Esophagus mucosa (tissue), 1 donor: ENCODE measurements at places on chromosomes 12 and 14.

DNA sequence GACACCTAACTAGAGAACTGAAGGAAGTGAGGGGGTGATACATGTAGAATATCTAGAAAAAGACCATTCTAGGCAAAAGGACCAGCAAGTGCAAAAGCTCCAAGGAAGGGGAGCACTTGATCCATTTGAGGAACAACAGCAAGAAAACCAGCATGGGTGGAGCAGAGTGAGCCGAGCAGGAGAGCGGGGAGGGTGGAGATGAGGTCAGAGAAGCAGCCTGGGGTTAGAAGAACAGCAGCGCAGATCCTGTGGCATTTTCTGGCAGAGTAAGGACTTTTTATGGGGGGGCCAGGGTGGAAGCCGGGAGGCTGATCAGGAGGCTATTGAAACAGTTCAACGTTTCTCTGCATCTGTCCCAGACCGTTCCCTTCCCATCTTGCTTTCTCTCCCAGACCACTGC lies 24.5 kb upstream of the TMCC3 start:
- ATAC-seq: no peak

GRCh38 chr12:49328816-49329215 lies 5.8 kb downstream of the TROAP start:
- ATAC-seq: no peak

GRCh38 chr14:73717266-73717665 lies 3.1 kb upstream of the PNMA1 start:
- no peak for ATAC-seq

- no peak for ATAC-seq
Measured at GRCh38 chr12:38328306-38328895, 11.8 kb downstream of the ALG10B start.

DNA sequence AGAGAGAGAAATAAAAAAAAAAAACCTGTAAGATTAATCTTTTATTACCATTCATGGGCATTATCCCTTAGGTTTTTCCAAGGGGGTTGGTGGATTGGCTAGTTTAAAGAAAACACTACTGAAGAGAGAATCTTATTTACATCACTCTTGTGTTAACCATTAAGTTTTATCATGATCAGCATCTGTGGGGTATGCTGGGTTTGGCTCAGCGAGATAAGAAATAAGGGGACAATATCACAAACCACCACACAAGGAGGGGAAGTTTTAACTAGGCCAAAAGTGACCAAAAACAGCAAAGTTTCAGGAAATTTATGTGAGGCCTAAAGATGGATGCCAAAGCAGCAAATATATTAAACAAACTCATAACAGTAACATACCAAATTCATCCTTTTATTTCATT lies 548.6 kb downstream of the SLC16A7 start:
- no peak for ATAC-seq

GRCh38 chr14:74502236-74503019 lies 8.9 kb downstream of the ISCA2 start:
- peak; percentile 43 for ATAC-seq

DNA sequence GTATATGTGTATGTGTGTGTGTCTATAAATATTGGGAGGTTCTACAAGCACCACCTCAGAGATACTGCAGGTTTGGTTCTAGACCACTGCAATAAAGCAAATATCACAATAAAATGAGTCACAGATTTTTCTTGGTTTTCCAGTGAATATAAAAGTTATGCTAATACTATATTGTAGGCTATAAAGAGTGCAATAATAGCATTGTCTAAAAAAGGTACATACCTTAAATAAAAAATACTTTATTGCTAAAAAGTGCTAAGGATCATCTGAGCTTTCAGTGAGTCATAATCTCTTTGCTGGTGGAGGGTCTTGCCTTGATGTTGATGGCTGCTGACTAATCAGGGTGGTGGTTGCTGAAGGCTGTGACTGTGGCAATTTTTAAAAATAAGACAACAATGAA lies 111.1 kb downstream of the VEZT start:
- ATAC-seq: no peak

DNA sequence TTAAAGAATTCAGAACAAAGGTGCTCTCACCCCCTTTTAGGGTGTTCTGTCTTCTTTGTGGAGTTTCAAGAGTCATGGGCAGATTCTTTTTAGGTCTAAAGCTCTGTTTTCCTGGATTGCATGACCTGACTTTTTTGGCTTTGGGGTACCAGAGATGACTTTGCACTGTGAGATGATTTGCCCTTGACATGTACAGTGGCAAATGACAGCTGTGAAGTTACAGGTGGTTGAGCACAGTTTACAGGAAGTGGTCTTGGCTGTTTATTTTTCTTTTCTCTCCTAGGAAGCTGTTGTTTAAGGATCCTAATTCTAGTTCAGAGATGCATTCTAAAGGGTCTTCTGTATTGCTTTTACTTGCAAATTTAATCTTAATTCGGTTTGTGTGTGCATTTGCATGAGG lies 83.8 kb upstream of the METAP2 start:
- no peak for ATAC-seq

DNA sequence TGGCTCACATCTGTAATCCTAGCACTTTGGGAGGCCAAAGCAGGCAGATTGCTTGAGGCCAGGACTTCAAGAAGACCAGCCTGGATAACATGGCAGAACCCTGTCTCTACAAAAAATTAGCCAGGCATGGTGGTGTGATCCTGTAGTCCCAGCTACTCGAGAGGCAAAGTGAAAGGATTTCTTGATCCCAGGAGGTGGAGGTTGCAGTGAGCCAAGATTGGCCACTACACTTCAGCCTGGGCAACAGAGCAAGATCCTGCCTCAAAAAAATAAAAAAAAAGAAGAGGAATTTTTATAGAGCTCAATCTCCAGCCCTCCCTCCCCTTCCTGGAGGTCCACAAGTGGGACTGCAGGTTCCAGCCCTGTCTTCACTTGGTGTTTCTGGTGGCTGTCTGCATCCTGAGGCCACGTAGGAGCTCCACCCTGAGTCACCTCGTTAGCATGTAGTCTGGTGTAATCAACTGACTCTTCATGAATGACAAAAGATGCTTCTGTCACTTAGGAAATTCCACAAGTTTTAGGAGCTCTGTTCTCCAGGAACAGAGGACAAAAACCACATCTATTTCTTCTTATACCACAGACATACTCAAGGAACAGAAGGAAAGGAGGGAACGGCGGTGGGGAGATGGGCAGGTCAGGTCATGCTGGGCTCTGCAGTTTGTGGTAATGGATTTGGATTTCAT lies 16.2 kb downstream of the CCDC62 start:
- peak; percentile 56 for ATAC-seq

DNA sequence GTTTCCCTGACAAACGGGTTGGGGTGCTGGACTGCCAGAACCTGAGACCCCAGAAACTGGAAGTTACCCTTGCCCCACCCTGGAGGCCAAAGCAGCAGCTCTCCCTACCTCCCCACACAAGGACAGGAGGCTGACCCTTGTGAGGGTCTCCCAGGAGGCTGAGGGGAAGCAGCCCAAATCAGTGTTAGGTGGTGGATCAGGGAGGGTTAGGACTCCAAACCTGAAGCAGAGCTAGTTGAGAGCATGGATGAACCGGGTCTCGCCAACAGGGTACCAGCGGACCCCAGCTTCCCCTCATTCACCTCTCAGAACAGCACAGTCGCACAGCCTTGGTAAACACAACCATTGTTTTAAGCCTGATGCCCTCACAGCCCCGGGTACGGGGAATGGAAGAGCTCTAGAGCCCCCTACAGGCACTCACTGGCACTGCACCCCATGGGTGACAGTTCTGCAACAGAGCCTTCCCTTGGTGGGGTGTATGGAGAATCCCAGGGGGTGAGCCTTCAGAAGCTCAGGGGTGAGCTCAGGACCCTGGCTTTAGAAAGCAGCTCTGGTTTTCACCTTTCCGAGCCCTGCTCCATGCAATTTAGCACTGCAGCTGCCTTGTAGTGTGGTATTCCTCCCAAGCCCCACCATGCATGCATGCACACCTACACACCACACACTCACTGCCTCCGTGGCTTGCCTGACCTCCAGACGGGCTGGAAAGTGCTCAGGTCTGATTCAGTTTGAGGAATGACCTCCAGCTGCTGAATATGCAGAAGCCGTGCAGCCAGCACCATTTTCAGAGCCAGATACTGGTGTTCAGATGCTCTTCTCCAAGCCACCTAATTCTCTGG lies 11.2 kb downstream of the ESRRB start:
- peak; percentile 94 for ATAC-seq

- no peak for ATAC-seq
Measured at GRCh38 chr14:54637270-54638134, 70.6 kb downstream of the SAMD4A start.

DNA sequence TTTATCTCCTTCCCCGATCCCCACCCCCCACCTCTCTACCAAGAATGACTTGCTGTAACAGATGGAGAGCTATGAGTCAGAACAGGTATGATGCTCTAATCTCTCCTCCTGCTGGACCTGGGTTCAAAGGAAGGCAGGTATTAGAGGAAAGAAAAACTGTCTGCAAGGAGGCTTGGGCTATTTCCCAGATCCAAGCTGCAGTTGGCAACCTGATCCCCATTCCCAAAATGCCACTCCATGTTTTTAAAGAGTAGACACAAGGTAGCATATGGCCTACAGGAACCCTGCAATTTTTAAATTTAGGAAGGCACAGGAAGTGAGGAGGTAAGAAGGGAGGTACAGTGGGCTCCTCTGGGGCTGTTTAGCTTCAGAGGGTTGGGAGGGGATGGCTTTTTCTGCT lies 33.0 kb downstream of the SRRM4 start:
- no peak for ATAC-seq

DNA sequence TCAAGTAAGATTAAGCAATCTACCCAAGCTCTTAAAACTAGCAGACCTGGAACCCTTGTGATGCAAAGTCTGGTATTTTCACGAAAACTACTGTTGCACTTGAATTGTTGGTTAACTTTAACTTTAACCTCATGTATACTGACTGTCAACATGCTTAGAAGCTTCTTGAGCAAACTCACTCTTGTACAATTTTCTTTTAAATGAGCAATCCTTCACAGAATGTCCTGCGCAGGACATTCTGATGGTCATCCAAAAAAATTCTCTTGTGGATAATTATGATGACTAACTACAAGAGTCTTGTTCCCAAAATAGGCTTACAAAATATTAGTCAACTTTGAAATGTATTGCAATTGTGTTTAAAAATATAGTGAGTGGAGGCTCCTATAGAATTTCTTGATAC lies 54.0 kb upstream of the PDE3A start:
- no peak for ATAC-seq

DNA sequence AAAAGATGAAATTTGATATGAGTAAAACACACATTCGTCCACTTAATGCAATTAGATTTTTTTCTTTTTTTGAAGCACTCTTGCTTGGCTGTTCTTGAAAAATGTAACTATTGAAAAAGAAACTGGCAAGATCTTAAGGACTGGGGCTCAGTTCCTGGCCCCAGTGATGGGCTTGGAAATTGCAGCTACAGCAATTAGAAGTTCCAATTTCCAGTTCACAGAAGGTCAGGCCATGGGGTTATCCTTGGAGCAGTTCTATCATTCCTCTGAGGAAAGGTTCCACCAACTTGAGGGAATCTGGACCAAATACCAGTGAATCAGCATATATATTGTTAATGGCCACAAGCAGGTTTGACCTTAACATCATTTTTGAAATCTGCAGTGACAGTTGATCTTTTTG lies 18.9 kb downstream of the IGF1 start:
- ATAC-seq: no peak

- ATAC-seq: no peak
Measured at GRCh38 chr12:76007640-76008039, 23.9 kb downstream of the PHLDA1 start.

DNA sequence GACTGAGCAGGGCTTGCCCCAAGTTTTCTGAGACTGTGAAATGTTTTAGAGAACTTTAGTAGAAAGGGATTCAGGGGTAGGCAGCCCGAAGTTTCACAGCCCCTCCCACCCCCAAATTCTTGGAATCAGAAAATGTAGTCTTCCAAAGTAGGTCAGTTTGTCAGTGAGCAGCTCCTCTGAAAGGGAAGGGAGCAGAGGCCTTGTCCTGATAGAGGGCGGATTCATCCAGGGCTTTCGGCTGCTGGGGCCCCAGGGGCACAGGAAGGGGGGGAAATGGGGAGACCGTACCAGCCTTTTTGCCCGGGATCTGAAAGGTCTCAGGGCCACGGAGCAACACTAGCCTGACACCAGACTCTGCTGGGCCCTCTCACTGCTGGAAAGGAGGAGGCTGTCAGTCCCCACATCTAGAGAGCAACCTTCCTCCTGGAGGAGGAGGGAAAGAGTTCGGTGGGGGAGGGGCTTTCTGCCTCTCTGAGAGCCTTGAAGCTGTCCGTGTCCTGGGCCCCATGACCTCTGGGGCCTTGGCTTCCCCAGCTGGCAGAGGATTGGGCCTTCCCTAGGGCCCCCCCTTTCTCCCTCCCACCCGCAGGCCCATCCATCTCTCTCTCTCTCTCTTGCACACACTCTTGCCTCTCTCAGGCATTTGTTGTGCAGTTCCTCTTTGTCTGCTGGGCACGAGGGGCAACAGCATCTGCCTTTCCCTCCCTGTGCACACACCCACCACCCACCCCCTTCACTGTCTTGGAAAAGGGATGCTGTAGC lies at the start of gene IKZF4:
IKZF4 (plus strand) TSS at position 621 of the 762 bp plus-strand sequence. CDS start 451 bp downstream, outside the sequence.
- peak; percentile 12 for ATAC-seq

GRCh38 chr12:112928978-112929377 lies 9.3 kb upstream of the OAS3 start:
- ATAC-seq: no peak

- no peak for ATAC-seq
Measured at GRCh38 chr14:25121337-25122129, 71.6 kb upstream of the STXBP6 start.

- no peak for ATAC-seq
Measured at GRCh38 chr12:42919691-42920090, 330.1 kb upstream of the PRICKLE1 start.

DNA sequence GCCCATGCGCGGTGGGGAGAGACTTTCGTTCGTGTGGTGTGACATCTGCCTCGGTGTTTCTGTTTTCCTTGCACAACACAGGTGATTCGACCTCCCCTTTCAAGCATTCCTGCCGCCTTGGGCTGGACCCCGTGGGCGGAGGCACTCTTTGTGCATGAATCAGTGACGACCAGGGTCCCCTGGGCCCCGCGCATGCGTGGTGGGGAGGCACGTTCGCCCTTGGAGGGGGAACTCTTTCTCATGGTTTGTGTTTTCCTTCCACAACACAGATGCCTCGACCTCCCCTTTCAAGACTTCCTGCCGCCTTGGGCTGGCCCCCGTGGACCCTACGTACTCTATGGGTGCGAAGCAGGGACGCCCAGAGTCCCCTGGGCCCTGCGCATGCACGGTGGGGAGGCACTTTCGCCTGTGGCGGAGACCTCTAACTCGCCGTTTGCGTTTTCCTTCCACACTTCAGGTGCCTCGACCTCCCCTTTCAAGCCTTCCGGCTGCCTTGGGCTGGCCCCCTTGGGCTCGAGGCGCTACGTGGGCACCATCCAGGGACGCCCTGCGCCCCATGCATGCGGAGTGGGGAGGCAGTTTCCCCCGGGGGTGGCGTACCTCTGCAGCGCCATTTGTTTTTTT lies 340.9 kb downstream of the ALG10 start:
- no peak for ATAC-seq

- ATAC-seq: no peak
Measured at GRCh38 chr12:2083561-2083960, 30.8 kb downstream of the CACNA1C start.
